ENCODE measurements at places on chromosomes 3 and 15. TPM values are rescaled to one million over a fixed set of nuclear protein-coding genes. Genes with fewer than 3 reads are reported as not detected.

Gene CKMT1A
- 14.0 TPM for polyA plus RNA-seq

Gene EAF2
- 1.2 TPM for polyA plus RNA-seq

Gene PRR23B
- not detected for polyA plus RNA-seq

Gene TPRA1
- 26.5 TPM for polyA plus RNA-seq

Gene ZBTB20
- polyA plus RNA-seq: 2.9 TPM

Gene SPTSSB
- polyA plus RNA-seq: 0.71 TPM

Gene ACOX2
- not detected for polyA plus RNA-seq

Gene BLOC1S6
- polyA plus RNA-seq: 184 TPM

Gene NR2E3
- not detected for polyA plus RNA-seq

Gene FAM43A
- polyA plus RNA-seq: 0.59 TPM

Gene HHATL
- not detected for polyA plus RNA-seq

Measured in neural cell (in vitro differentiated cells).